GM23248 (cell line): ENCODE measurements at places on chromosomes 2 and 18. TPM values are rescaled to one million over a fixed set of nuclear protein-coding genes. Genes with fewer than 3 reads are reported as not detected.

- DNase-seq, result no peak
Measured at GRCh38 chr2:200377355-200378336, 71.2 kb downstream of the SPATS2L start.

GRCh38 chr2:216349366-216349765 lies 22.9 kb downstream of the MARCHF4 start:
- DNase-seq, result no peak

DNA sequence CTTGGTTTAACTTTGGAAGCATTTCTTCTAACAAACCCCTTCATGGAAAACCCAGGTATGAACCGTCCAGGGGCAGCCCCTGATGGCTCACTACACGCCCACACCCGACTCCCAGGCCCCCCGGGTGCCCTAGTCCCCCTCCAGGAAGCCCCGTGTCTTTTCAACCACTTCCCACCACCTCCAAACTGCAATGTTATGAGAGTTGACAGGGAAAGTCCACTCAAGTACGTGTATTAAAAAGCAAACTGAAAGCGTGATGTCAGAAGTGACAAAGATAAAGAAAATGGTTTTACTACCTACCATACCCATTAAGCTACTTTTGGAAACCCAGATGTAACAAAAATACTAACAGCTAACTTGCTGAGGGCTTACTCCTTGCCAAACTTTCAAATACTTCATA lies 51.5 kb downstream of the L3MBTL4 start:
- no peak for DNase-seq

The RAD51AP2 gene
- not detected in 2 replicates for total RNA-seq

The ALKAL2 gene
- total RNA-seq, result not detected in 2 replicates
